Stimulated activated CD4-positive, alpha-beta T cell treated with anti-CD3 and anti-CD28 coated beads, Interleukin-4, amount 100 ng/mL, for 48 hours (primary cell): ENCODE measurements at places on chromosomes 3 and 15.

GRCh38 chr3:106347350-106347749, 478.5 kb upstream of the CBLB start:
- no peak for DNase-seq

- DNase-seq: no peak
Observed at GRCh38 chr3:66756468-66757036, 241.6 kb upstream of the KBTBD8 start.

DNA sequence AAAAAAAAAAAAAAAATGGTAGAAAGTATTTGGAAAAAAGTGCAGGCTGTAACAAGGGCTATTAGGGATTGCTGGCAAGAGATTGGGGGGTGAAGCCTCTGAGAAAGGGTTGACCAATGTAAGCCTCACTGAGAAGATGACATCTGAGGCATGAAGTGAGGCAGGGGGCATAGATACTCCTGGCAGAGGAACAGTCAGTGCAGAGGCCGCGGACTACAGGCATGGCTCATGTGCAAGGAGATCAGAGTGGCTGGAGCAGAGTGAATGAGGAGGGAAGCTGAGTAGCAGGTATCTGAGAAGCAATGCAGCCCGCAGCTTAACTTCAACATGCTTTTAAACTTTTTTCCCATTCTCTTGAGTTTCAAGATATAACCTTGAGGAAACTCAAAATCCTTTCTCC, 5.4 kb downstream of the FBXL22 start:
- DNase-seq: no peak

- no peak for DNase-seq
Observed at GRCh38 chr3:29829340-29829739, 548.5 kb downstream of the RBMS3 start.

- DNase-seq: no peak
Observed at GRCh38 chr3:27560484-27561056, 76.4 kb upstream of the SLC4A7 start.

- DNase-seq: no peak
Observed at GRCh38 chr3:13707456-13707855, 158.5 kb downstream of the FBLN2 start.

DNA sequence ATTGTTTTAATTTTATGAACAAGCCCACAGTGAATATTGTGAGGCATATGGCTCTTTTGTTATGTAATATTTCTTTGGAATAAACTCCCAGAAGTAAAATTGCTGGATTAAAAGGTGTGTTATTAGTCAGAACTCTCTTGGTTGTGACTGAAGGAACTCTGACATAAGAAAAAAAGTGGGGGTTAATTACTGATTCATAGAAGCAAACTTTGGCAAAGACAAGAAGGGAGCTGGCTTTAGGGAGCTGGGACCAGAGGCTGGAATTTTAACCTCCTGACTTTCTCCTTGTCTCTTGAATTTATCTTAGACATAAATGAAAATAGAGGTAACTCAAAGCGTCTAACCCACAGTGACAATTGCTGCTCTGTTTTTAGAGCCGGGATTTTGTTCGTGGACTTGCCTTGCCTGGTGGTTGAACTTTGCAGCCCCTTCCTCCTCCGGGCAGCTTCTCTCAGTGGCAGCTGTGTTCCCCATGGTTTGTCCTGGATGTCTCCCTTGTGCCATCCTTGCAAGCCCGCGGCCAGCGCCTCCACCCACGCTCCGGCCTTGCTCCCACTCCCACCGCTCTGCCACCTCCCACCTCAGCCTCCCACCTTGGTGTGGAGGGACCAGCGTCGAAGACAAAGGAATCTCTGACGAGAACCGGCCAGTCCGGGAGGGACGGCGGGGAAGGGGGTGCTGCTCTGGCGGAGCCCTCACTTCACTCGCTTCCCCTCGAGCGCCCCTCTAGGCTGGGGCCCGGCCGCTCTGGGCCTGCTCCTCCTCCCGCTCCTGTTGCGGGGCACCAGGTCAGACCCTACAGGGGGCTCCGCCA, 28.0 kb downstream of the ARHGAP31 start:
- no peak for DNase-seq

DNA sequence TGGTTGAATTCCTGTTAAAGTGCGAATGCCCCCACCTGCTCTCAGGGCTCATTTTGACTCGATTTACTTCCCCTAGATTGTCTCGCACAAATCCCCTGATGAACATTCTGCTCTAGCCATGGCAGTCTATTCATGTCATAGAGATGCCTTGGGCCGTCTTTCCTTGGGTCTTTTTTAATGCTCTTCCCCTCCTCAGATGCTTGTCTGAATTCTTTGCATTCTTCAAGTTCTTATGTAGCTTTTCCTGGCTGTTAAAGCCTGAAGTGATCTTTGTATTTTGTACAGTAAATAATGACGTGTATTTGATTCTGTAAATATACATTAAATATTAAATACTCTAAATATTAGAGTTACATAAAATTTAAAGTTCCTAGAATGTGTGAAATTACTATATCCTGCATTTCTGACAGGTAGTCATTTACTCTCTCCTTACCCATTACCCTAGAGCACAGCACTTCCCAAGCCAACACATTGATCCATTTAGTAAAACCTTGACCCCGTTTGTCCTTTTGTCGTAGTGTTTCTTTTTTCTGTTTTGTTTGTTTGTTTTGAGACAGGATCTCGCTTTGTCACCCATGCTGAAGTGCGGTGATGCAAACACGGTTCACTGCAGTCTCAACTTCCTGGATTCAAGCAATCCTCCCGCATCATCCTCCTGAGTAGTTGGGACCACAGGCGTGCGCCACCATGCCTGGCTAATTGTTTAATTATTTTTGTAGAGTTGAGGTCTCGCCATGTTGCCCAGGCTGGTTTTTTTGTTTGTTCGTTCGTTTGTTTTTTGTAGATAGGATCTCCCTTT, 47.9 kb downstream of the YEATS2 start:
- no peak for DNase-seq
